ENCODE measurements at places on chromosomes 4 and X. TPM values are rescaled to one million over a fixed set of nuclear protein-coding genes. Genes with fewer than 3 reads are reported as not detected.

The GNRHR gene
- 1.1 TPM for polyA plus RNA-seq

The MTMR8 gene
- 2.0 TPM for polyA plus RNA-seq

The NALF2 gene
- polyA plus RNA-seq, result 0.78 TPM

The DCAF4L1 gene
- 0.11 TPM for polyA plus RNA-seq

The STK32B gene
- 10.7 TPM for polyA plus RNA-seq

The LETM1 gene
- polyA plus RNA-seq, result 19.3 TPM
